ENCODE measurements at places on chromosomes 3 and 15.

- no peak for DNase-seq
These were observed 52.7 kb upstream of the SPATA12 start for GRCh38 chr3:57007521-57008460.

DNA sequence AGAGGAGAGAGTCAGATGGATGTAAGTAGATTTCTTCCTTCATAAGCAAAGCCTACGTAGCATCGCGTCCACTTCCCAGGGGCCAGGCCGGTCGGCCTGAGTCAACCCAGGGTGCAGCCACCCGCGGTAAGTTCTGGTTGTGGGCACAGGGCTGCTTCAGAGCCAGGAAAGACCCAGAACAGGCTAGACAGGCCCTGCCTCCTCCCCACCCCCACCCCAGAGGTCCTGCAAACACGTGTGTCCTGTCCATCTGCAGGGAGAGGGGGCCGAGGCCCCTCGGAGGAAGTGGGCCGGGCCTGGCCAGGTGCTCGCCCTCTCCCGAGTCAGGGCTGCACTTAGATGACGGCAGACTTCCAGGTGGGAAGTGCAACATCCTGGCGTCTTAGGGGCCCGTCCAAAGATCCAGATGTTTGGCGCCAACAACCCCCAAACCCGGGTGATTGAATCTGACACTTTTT lies 100.8 kb upstream of the ALDH1A3 start:
- DNase-seq = peak; percentile 1

DNA sequence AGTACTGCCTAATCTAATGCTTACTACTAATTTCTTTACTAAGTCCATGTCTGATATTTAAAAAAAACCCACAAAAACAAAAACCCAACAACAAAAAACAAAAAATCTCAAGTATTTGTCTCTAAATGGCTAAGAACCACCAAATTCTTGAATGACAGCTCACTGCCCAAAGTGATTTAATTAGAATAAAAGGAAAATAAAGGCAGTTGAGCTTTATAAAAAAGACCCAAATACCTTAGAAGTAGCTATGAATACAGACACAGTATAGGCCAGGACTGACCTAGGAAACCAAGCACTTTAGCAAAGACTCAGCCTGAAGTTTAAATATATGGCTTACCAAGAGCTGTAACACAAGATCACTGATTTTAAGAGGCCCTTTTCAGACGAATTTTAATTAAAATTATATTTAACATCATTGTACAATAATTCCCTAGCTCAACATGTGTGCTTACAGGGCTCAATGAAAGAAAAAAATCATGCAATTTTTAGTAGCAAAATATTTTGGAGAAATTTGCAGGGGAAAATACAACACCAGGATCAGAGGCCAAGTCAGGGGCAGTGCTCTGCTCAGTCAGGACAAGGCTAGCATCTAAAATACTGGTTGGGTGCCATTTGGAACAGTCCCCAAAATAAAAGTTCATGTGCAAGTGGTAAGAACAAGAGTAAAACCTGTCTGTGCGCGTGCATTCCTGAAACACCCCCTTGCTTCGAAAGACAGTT lies 24.8 kb downstream of the UQCC5 start:
- DNase-seq = no peak

GRCh38 chr15:91609966-91610365 lies 243.5 kb upstream of the SLCO3A1 start:
- no peak for DNase-seq

GRCh38 chr3:7764115-7764514 lies 737.5 kb upstream of the LMCD1 start:
- DNase-seq = no peak

GRCh38 chr3:185647134-185647879 lies 61.2 kb downstream of the SENP2 start:
- DNase-seq = no peak

- no peak for DNase-seq
These were observed 6.5 kb upstream of the CPEB1 start for GRCh38 chr15:82653483-82654168.

GRCh38 chr3:76673171-76673570 lies 366.7 kb upstream of the ROBO2 start:
- DNase-seq = no peak

GRCh38 chr3:20040548-20041196 lies 426 bp downstream of the KAT2B start:
- peak; percentile 94 for DNase-seq

- DNase-seq = no peak
These were observed 260.0 kb upstream of the ZNF385D start for GRCh38 chr3:22010997-22011396.

Data from neural progenitor cell (in vitro differentiated cells).